ENCODE measurements at places on chromosomes 12 and 14.

GRCh38 chr14:67806246-67806645 lies 10.1 kb downstream of the ZFYVE26 start:
- H3K4me3 ChIP-seq, result no peak overlapping the region
- no peaks in the 10 kb centered on the region for H3K4me1 ChIP-seq
- H3K27ac ChIP-seq, result no peak overlapping the region
- DNase-seq, result no peak
- peaks cover 49% of the 10 kb centered on the region for H3K36me3 ChIP-seq
- no peaks in the 10 kb centered on the region for H3K27me3 ChIP-seq

GRCh38 chr12:91215940-91216454 lies 33.4 kb upstream of the DCN start:
- no peaks in the 10 kb centered on the region for H3K4me1 ChIP-seq
- no peak for DNase-seq
- H3K27me3 ChIP-seq, result no peaks in the 10 kb centered on the region

DNA sequence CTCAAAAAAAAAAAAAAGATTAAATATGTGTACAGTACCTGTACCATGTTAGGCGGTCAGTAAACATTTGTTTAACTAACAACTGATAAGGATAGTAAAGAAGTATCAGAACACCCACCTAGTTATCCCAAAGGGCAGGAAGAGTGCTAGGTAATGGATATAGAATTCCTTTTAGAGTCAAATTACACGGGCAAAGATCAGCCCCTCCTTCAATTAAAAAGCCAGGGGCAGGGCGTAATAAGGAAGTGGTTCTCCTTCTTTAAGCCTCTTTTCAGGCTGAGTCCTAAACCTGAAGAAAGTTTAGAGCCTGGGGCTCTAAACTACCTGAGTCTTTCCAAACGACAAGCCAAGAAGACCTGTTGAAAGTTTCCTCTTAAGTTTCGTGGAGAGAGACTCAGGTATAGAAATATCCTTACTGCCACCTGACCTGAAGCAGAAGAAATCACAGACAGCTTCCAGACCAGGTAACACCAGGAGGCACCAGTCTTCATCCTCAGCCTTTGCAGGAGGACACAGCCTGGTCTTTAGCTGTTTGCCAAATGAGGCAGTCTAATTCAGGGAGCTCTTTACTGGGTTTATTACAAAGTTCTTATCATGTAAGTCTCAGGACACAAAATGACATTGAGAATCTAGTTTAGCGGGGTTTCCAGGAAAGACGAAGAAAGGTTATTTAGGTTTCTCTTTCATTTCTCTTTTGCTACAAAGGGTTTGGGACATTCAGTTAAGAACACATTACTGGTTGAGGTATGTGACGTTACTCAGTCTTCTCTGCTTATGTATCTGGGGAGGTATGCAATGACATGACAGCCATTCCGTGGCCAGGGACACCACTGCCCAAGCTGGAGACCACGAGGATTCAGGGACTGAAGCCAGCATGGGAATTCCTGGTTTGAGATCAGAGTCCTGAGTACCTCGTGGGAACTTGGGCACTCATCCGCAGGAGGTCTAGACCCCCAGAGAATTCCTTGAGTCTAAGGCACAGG lies at the start of gene BCL2L14:
TSS of gene BCL2L14 (plus strand) at position 266 of the 983 bp plus-strand sequence. CDS start 8,367 bp downstream, outside the sequence.
- H3K4me1 ChIP-seq, result no peaks in the 10 kb centered on the region
- H3K36me3 ChIP-seq, result no peaks in the 10 kb centered on the region
- H3K27me3 ChIP-seq, result no peaks in the 10 kb centered on the region
- no peak within 1 kb of the TSS for H3K27ac ChIP-seq
- DNase-seq, result no peak

DNA sequence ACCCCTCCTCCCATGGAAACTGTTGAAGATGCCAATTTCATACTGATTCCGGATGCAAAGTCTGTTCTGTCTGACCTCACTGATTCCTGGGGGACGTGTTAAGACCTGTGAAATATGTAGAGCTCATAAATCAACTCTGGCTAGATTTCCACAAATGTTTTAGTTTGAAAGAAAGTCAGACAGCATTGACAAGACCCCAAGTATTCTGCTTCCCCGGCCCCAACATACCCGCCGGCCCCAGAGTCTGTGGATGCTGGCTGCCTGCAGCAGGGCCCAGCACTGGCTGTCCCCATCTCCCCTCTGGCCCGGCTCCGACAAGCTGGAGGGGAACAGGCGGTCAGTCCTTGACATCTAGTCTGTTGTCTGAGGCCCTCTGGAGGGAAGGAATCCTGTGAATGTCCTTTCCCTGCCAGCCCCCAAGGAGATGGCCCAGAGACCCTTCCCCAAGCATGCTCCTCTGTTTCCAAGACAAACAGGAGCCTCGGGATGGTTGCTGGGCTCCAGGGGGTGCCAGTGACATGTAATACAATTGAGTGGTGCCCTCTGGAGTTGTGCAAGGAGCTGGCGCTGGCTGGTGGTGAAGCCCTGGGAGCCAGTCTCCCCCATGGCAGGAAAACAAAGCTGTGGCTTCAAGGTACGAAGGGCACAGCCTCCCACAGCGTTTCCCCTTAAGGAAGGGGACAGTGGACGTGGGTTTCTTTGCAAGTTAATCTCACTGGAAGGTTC lies 22.3 kb downstream of the FBLN5 start:
- H3K4me1 ChIP-seq, result peaks cover under 1% of the 10 kb centered on the region
- no peaks in the 10 kb centered on the region for H3K36me3 ChIP-seq

GRCh38 chr12:112680993-112681392 lies 110.6 kb upstream of the RPH3A start:
- no peak overlapping the region for H3K27ac ChIP-seq
- no peak overlapping the region for H3K4me3 ChIP-seq
- no peak for DNase-seq
- H3K4me1 ChIP-seq, result no peaks in the 10 kb centered on the region

- H3K4me3 ChIP-seq, result no peak overlapping the region
- peaks cover 18% of the 10 kb centered on the region for H3K4me1 ChIP-seq
- no peak overlapping the region for H3K27ac ChIP-seq
- H3K36me3 ChIP-seq, result no peaks in the 10 kb centered on the region
- H3K27me3 ChIP-seq, result peaks cover 93% of the 10 kb centered on the region
- DNase-seq, result no peak
These were observed 2.4 kb upstream of the NKX2-1 start for GRCh38 chr14:36522347-36522971.

GRCh38 chr14:65041434-65041915 lies 54.8 kb downstream of the FNTB start:
- H3K27ac ChIP-seq, result no peak overlapping the region
- no peaks in the 10 kb centered on the region for H3K27me3 ChIP-seq

DNA sequence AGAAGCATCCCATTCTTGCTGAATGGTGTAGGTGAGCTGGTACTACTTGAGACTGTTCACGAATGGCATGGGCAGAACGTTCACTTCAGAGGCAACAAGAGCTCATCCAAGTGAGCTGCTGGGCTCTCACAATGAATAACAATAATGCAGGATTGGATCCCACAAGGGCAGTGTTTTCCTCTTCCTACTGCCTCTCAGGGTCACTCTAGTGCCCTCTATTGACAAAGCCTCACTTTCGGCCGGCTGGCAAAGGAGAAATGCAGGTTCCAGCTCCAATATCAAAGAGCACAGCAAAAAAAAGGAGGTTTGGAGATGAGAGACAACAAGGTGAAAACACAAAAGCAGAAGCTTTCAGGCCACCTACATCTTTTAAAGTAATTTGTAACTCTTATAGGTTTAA lies 74.6 kb upstream of the MYF6 start:
- no peak overlapping the region for H3K4me3 ChIP-seq
- H3K36me3 ChIP-seq, result no peaks in the 10 kb centered on the region
- no peaks in the 10 kb centered on the region for H3K4me1 ChIP-seq
- H3K27ac ChIP-seq, result no peak overlapping the region
- DNase-seq, result peak; percentile 15

- H3K4me1 ChIP-seq, result no peaks in the 10 kb centered on the region
- no peak overlapping the region for H3K4me3 ChIP-seq
- no peak for DNase-seq
- no peaks in the 10 kb centered on the region for H3K27me3 ChIP-seq
- no peak overlapping the region for H3K27ac ChIP-seq
These were observed 10.2 kb upstream of the PRKAG1 start for GRCh38 chr12:49028666-49029275.

DNA sequence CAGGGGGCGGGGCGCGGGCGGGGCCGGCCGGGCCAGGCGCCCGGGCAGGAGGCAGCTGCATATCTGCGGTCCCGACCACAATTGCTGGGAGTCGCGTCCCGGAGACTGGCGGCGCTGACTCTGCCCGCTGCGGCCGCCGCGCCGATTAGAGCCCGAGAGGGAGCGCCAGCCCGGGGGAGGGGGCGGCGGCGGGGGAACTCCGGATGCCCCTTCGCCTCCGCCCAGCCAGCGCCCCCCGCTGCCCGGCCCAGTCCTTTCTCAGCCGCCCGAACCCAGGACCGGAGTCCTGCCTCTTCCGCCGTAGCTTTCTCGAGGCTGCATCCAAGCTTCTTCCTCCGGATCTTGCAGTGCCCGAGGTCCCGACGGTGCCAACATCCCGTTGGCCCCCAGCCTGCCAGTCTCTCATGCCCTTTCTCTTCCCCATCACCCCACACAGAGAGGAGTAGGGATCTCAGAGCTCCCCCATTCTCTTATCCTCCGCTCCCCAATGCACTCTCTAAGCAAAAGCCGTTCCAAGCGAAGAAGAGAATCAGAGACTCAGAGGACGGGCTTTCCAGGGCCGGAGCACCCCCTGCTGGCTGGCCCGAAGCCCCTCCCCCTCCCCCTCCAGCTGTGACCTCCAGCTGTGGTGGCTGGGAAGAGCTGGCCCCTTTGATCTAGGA lies 8.8 kb upstream of the SP7 start:
- no peaks in the 10 kb centered on the region for H3K36me3 ChIP-seq
- H3K4me1 ChIP-seq, result peaks cover 2% of the 10 kb centered on the region
- H3K27ac ChIP-seq, result no peak overlapping the region
- peak; percentile 71 for DNase-seq
- H3K27me3 ChIP-seq, result no peaks in the 10 kb centered on the region

GRCh38 chr12:115137812-115138521 lies 454.0 kb upstream of the TBX3 start:
- no peak overlapping the region for H3K4me3 ChIP-seq
- peaks cover 8% of the 10 kb centered on the region for H3K4me1 ChIP-seq
- peak; percentile 90 for DNase-seq
- no peaks in the 10 kb centered on the region for H3K36me3 ChIP-seq
- no peaks in the 10 kb centered on the region for H3K27me3 ChIP-seq

- no peaks in the 10 kb centered on the region for H3K4me1 ChIP-seq
- H3K27me3 ChIP-seq, result no peaks in the 10 kb centered on the region
- DNase-seq, result no peak
- no peak overlapping the region for H3K4me3 ChIP-seq
These were observed 75.9 kb downstream of the LMNTD1 start for GRCh38 chr12:25477217-25477616.

GRCh38 chr12:54593725-54594124 lies 5.3 kb upstream of the PPP1R1A start:
- H3K27ac ChIP-seq, result no peak overlapping the region
- peaks cover 3% of the 10 kb centered on the region for H3K27me3 ChIP-seq
- no peak overlapping the region for H3K4me3 ChIP-seq

DNA sequence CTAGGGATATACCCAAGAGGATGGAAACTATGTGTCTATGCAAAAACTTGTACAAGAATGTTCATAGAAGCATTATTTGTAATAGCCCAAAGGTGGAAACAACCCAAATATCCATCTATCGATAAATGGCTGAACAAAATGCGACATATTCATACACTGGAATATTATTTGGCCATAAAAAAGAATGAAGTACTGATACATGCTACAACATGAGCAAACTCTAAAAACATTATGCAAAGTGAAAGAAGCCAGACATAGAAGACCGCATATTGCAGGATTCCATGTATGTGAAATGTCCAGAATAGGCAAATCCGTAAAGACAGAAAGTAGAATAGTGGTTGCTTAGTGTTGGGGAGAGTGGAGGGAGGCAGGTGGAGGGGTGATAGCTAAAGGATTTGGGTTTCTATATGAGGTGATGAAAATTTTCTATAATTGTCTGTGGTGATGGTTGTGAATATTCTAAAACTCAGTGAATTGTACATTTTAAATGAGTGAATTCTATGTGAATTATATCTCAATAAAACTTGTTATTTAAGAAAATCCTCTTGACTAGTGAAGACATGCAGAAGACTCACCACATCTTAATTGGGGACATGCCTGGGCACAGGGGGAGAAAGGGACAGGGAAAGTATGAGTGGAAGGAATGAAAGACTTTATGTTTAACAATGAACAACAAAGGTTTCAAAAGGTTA lies 29.8 kb upstream of the SELPLG start:
- no peak for DNase-seq
- H3K4me1 ChIP-seq, result peaks cover 13% of the 10 kb centered on the region
- peaks cover 17% of the 10 kb centered on the region for H3K36me3 ChIP-seq
- H3K27me3 ChIP-seq, result no peaks in the 10 kb centered on the region
- H3K27ac ChIP-seq, result no peak overlapping the region
- no peak overlapping the region for H3K4me3 ChIP-seq

DNA sequence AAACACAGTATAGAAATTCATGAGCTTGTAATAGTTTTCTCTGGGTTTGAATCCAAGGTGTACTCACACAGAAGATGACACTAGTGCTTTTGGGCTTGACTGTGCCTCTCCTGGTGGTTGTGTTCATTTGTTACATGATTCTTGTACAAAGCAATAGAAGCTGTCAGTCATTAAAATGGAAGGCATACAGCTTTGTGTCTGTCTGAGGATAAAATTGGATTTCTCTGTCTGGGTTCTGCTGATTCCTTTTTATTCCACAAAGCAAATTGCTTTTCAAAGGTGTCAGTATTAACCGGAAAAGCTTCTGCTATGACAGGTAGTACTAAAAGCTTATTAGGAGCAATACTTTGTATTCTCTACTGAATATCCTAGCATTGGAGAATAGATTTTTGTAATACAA lies 361.2 kb downstream of the SLC6A15 start:
- DNase-seq, result no peak
- no peak overlapping the region for H3K4me3 ChIP-seq
- H3K36me3 ChIP-seq, result no peaks in the 10 kb centered on the region
- no peaks in the 10 kb centered on the region for H3K27me3 ChIP-seq
- no peaks in the 10 kb centered on the region for H3K4me1 ChIP-seq
- no peak overlapping the region for H3K27ac ChIP-seq

GRCh38 chr12:25107920-25108319 lies 87.0 kb downstream of the DNAI7 start:
- H3K27ac ChIP-seq, result no peak overlapping the region
- no peak overlapping the region for H3K4me3 ChIP-seq
- no peaks in the 10 kb centered on the region for H3K36me3 ChIP-seq
- no peak for DNase-seq

DNA sequence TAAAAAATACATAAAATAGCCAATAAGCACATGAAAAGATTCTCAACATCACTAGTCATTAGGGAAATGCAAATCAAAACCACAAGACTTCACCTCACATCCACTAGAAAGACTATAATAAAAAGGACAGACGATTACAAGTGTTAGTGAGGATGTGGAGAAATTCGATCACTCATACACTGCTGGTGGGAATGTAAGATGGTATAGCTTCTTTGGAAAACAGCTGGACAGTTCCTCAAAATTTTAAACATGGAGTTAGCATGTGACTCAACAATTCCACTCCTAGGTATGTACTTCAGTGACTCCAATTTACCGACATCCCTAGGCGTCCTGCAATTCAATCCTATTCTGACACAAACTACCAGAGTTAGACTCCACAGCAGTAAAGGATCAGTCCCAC lies 13.7 kb downstream of the TRIM9 start:
- no peak overlapping the region for H3K27ac ChIP-seq
- H3K36me3 ChIP-seq, result no peaks in the 10 kb centered on the region
- H3K4me3 ChIP-seq, result no peak overlapping the region

GRCh38 chr12:31008241-31008761 lies 65.4 kb upstream of the DDX11 start:
- H3K36me3 ChIP-seq, result no peaks in the 10 kb centered on the region
- no peak overlapping the region for H3K4me3 ChIP-seq
- H3K27me3 ChIP-seq, result no peaks in the 10 kb centered on the region
- no peak overlapping the region for H3K27ac ChIP-seq
- peak; percentile 58 for DNase-seq

GRCh38 chr12:12467688-12468261 lies 94.9 kb downstream of the DUSP16 start:
- H3K4me1 ChIP-seq, result peaks cover 5% of the 10 kb centered on the region
- DNase-seq, result no peak
- H3K36me3 ChIP-seq, result no peaks in the 10 kb centered on the region

All from trophoblast cell (in vitro differentiated cells and primary cell).